ENCODE measurements at places on chromosomes 6 and 20. TPM values are rescaled to one million over a fixed set of nuclear protein-coding genes. Genes with fewer than 3 reads are reported as not detected.

BPIFA1 gene
- total RNA-seq, result not detected

SLC24A3 gene
- total RNA-seq, result 6.0 TPM

SLC12A5 gene
- 0.99 TPM for total RNA-seq

WFDC12 gene
- not detected for total RNA-seq

ZNF334 gene
- total RNA-seq, result 0.50 TPM

NR2E1 gene
- total RNA-seq, result not detected

TDRD6 gene
- 0.17 TPM for total RNA-seq

LRRC73 gene
- 1.4 TPM for total RNA-seq

PRDM13 gene
- total RNA-seq, result not detected

GTSF1L gene
- total RNA-seq, result not detected

KHDC1L gene
- not detected for total RNA-seq

CAGE1 gene
- total RNA-seq, result not detected

FABP7 gene
- total RNA-seq, result not detected

All from esophagus muscularis mucosa (tissue), 4 donors.